ENCODE measurements at places on chromosomes 1 and 21. TPM values are rescaled to one million over a fixed set of nuclear protein-coding genes. Genes with fewer than 3 reads are reported as not detected.

Gene JMJD4
- 32.5 TPM for total RNA-seq

Gene TCEA3
- 11.3 TPM for total RNA-seq

Gene OLFML2B
- total RNA-seq, result 5.2 TPM

Gene FAM167B
- total RNA-seq, result 5.2 TPM

Gene CEPT1
- 59.2 TPM for total RNA-seq

Gene MAP10
- 2.2 TPM for total RNA-seq

Gene CRB1
- under 0.01 TPM for total RNA-seq

Gene TRIM33
- 36.3 TPM for total RNA-seq

Gene SPATA45
- 0.43 TPM for total RNA-seq

Gene CELA2A
- total RNA-seq, result not detected

Gene CD101
- total RNA-seq, result under 0.01 TPM

Gene SPRR2B
- not detected for total RNA-seq

Gene FTCD
- 0.43 TPM for total RNA-seq

Gene PGD
- 74.1 TPM for total RNA-seq

- DNase-seq, result peak; percentile 56
Observed at GRCh38 chr21:26715878-26716506, 129.2 kb downstream of the ADAMTS1 start.

DNA sequence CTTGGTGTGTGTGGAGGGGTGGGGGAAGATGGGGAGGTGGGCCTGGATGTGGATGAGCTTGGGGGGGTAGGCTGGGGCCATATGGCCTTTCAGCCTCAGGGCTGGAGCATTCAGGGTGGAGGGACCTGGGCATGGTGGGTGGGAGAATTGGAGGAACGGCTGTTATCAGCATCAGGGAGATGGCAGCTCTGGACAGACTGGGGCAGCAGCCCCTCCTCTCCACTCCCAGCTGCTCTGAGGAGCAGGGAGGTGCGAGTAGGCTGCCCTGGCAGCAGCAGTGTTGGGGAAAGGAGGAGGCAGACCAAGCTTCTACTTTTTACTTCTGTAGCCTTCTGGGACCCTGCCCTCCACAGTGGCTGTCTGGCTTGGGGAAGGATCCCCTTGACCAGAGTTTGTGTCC is 10.2 kb downstream of the PPFIA4 start:
- no peak for DNase-seq

GRCh38 chr1:155277902-155278688 is 832 bp downstream of the HCN3 start:
- DNase-seq, result peak; percentile 35

- no peak for DNase-seq
Observed at GRCh38 chr1:95517506-95517905, 283.5 kb downstream of the RWDD3 start.

GRCh38 chr1:245807306-245807705 is 652.5 kb downstream of the KIF26B start:
- no peak for DNase-seq

GRCh38 chr1:241706967-241707366 is 54.9 kb downstream of the WDR64 start:
- no peak for DNase-seq

GRCh38 chr1:26739329-26739914 is 43.6 kb downstream of the ARID1A start:
- DNase-seq, result no peak

DNA sequence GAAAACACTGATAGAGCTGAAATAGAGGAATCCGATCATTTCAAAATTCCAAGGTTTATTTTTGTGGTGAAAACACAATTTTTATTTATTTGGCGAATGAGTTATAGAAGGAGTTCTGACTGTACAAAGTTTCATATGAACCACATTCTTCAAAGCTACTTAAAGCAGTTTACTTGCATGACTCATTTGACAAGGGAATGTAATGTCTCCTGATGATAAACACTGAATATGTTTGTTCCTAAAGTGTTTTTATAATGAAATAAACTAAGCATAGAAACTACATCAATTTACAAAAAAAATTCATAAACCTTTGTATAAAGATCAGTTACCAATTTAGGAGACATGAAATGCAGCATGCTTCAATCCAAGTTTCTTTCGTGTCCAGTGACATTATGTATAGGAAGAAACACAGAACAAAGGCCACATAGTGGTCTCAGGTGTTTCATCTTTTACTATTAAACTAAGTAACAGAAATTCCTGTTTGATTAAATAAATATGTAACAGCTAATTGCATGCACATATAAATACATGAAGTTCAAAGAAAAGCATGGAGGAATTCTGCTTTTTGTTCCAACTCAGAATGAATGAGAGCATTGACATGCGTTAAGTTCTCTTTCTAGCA is 2.5 kb downstream of the PRKACB start:
- peak; percentile 62 for DNase-seq

GRCh38 chr1:225845571-225846259 is 35.8 kb downstream of the EPHX1 start:
- peak; percentile 84 for DNase-seq

DNA sequence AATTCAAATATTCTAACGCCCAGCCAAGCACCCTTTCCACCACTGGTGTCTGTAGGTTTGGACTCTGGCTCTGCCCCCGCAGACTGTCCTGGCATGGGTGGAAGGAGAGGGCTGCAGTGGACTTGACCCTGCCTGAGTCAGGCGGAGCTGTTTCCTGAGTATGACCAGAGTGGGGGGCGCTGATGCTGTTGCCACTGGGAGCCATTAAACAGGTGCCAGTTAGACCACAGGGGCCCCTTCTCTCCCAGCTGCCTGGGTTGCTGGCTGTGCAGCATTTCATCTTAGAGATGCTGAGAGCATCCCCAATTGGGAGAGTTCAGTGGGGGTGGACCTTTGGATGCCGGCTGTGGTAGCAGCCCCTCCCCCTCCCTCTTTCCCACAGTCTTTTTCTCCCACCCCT is 539.5 kb downstream of the MATN1 start:
- no peak for DNase-seq

GRCh38 chr1:213159376-213159775 is 108.3 kb downstream of the RPS6KC1 start:
- DNase-seq, result peak; percentile 40

DNA sequence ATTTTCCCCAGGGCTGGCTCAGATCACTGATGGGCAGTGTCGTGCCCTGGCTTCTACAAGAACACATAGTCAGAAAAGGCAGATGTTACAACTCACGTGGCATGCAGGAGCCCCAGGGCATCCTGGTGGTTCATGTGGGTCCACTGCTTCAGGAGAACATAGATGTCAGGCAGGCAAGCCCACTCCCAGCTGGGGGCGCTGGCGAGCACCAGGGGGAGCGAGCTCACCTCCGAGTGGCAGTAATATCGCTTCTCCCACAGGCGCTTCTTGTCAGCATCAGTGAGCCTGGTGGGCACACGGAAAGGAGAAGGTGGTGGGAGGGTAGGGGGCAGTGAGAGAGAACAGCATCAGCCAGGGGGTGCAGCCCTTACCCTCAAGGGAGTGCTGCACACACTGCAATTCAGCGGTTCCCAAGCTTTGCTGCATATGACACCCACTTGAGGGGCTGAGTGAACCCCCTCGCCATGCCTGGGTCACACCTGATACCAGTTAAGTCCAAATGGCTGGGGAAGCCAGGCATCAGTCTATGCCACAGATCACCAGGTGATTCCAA is 34.3 kb upstream of the PPP1R15B start:
- DNase-seq, result no peak

- no peak for DNase-seq
Observed at GRCh38 chr1:199545780-199546179, 481.7 kb upstream of the NR5A2 start.

DNA sequence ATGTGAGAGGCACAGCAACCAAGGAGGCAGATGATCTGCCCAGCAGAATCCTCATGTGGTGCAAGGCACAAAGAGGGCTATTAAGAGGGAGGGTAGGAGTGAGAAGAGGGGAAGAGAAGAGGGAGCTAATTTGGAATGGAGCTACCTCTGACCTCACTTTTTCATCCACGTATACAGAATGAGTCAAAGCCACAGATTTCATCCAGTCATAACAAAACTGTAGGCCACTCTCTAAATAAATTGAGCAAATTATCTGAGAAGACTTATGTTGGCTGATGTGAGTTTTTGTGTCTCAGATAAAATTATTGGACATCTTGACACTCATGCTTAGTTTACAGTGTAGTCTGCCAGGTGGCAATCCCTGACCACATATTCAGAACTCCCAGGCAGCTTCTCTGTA is 325.6 kb downstream of the TTLL7 start:
- DNase-seq, result no peak

DNA sequence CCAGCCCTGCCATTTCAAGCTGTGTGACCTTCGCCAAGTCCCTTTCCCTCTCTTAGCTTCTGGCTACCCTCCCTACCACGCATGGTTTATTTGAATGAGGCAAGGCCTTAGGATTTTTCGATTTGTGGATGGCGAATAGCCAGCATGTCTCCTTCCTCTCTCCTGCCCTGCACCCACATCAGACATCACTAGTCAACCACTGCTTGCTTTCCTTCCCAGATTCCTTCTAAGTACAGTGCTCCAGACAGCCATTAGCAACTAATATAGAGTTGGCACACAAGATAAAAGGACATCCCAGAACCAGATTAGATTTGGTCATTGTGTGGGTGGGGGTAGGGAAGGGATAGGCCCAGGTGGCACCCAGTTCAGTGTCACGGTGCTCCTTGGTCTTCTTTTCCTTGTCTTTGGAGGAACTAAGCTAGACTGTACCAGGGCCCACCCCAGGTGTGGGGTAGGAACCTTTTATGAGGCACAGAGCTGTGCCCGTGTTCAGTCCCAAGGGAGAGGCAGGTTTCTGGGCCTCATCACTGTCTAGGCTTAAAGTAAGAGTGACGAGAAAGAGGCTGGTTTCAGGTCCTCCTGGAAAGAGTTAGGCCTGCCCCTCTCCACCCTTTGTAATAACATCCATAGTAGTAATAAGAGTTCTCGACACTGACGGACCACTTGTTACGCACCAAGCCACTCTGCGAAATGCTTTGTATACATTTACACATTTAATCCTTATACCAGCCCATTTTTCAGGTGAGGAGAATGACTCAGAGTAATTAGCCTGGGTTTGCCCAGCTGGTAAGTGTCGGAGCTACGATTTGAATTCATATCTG is 8.6 kb downstream of the ALPL start:
- DNase-seq, result no peak

DNA sequence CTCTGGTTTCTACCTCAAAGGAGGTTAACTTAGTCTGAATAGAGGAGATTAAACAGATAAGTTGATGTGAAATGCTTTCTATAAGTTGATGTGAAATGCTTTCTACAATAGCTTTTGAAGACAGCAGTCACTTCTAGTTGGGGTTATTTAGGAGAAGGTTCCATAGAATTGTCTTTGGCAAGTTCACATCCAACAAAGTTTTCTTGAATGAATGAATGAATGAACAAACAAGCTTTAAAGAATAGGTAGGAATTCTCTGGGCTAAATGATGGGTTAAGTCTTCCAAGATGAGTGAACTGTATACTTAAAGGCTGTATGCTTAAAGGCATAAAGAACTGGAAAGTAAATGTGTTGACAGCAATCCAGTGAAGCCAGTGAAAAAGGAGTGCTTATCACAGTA is 1.9 kb downstream of the CDC73 start:
- DNase-seq, result no peak

DNA sequence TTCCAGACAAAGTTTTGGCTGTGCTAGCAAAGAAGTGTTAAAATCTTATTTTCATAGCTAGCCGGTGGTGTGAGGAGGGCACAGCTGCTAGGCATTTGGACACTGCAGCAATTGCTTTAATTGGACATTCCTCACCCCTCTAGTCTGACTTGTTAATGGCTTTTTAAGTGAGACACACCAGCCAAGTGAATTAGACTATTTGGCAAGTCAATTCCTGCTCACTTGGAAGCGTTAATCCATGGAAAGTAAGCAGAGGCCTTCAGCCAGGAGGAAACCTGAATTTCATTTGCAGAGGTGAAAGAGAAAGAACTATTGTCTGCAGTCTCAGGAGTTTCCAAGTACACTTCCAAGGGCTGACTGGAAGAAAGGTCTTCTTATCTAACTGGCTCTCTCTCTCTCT is 175.7 kb downstream of the ST6GALNAC3 start:
- no peak for DNase-seq

- DNase-seq, result peak; percentile 45
Observed at GRCh38 chr21:32819694-32820093, 48.1 kb upstream of the PAXBP1 start.

GRCh38 chr1:205792961-205793673 is 17.8 kb upstream of the RAB29 start:
- no peak for DNase-seq

GRCh38 chr1:156584813-156585212 is 5.3 kb downstream of the TTC24 start:
- DNase-seq, result no peak

GRCh38 chr1:85806236-85806965 is 98.2 kb upstream of the ZNHIT6 start:
- DNase-seq, result no peak

- DNase-seq, result no peak
Observed at GRCh38 chr1:45001011-45001481, 10.1 kb downstream of the HECTD3 start.

GRCh38 chr1:236759252-236759859 is 35.7 kb upstream of the MTR start:
- DNase-seq, result peak; percentile 63

DNA sequence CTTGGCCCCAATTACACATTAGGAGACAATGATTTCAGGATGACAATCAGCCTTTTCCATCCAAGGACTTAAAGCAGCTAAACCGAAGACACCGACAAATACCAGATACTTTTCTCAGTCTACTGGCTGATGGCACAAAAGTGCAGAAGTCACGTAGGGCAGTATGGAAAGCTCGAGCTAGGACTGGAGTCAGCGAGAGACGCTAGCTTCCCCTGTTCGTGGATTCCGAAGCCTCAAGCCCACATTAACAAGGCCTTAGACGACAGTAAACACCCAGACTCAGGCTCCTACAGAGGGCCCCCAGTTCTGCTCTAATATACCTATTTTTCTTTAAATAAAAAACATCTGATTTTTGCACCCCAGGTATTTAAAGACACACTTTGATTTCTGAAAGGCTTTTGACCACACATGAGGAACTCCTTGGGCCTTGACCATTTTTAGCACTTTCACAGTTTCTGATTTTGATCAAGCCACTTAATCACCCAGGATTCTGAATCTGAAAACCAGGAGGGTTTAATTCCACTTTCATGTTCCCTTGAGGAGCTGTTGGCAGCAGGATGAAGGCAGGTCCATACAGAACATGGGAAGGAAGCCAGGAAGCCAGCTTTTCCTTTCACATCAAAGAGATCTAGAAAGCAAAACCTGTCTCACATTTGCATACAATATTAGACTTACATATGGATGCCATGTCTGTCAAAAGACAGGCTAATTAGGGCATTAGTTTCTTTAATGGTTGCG is 204.1 kb downstream of the GABPA start:
- DNase-seq, result peak; percentile 29
